ENCODE measurements at places on chromosomes 16 and 17. TPM values are rescaled to one million over a fixed set of nuclear protein-coding genes. Genes with fewer than 3 reads are reported as not detected.

- DNase-seq = no peak
Measured at GRCh38 chr17:39738568-39738901, 797 bp downstream of the GRB7 start.

- DNase-seq = no peak
Measured at GRCh38 chr16:84045001-84045817, 2.6 kb upstream of the SLC38A8 start.

The TBX2 gene
- polyA plus RNA-seq = 22.1 TPM

- no peak for DNase-seq
Measured at GRCh38 chr16:85646358-85646907, 33.3 kb downstream of the GSE1 start.

DNA sequence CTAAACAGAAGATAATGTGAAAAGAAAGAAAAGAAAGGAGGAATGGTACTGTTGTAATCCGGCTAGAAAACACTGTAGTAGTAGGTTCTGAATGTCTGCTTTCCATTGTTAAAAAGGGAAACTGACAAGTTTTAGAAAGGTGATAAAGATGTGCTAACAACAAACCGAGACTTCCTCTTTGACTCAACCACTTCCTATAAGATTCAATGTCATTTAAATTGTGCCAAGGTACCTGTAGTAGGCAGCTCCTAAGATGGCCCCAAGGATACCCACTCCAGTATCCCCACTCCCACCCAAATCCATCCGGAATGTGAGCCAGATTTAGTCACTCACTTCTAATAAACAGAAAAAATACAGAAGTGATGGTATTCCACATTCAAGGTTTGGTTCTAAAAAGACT, 31.2 kb downstream of the XYLT1 start:
- DNase-seq = no peak

- no peak for DNase-seq
Measured at GRCh38 chr17:49334744-49335512, 27.1 kb downstream of the ZNF652 start.

GRCh38 chr16:31274831-31275816, 15.3 kb downstream of the ITGAM start:
- DNase-seq = no peak

- no peak for DNase-seq
Measured at GRCh38 chr16:84546669-84547545, 42.4 kb upstream of the MEAK7 start.

The MFAP4 gene
- polyA plus RNA-seq = 53.6 TPM

DNA sequence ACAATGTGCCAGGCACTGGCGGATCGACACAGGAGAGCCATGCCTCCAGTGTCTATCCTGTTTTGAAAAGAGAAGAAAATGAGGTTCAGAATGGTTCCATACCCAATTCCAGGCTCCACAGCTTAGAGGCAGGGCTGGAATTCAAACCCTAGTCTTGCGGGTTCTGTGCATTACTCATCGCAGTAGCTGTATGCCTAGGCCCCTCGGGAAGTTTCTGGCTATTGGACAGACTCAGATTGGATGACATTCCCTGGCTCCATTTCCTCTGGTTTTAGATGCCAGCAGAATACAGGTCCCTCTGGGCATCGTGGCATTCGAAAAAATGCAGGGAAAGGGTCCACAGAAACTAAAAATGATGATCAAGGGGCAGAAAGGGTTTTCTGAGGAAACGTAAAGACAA, 184.7 kb downstream of the COPRS start:
- no peak for DNase-seq

DNA sequence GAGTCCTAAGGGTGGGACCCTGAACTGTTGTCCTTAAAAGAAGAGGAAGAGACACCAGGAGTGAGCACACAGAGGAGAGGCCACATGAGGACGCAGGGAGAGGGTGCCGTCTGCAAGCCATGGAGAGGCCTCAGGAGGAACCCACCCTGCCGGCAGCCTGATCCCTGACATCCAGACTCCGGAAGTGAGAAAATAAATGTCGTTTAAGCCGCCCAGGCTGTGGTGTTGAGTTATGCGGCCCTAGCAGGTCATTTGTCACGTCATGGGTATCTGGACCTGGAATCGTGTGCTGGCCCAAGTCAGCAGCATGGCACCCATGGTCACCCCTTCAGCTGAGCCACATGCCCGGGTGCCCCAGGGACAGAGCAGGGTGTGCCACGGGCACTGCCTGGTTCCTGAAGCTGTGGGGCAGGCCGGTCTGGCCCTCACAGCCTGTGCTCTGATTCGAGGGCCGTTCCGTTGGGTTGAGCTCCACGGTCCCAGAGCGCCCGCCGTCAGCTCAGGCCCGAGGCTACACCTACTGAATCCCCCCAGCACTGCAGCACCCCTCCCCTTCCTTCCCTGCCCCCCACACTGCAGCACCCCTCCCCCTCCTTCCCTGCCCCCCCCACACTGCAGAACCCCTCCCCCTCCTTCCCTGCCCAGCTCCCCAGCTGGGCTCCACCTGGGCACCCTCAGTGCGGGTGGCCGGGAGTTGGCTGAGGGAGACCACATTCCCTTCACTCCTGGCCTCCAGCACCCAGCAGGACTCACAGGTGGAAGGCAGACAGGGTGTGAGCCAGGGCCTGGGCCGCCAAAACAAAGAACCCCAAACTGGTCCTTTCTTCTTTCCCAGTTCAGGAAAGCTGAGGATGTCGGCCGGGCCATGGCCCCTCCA, 2.7 kb upstream of the CCDC57 start:
- no peak for DNase-seq

DNA sequence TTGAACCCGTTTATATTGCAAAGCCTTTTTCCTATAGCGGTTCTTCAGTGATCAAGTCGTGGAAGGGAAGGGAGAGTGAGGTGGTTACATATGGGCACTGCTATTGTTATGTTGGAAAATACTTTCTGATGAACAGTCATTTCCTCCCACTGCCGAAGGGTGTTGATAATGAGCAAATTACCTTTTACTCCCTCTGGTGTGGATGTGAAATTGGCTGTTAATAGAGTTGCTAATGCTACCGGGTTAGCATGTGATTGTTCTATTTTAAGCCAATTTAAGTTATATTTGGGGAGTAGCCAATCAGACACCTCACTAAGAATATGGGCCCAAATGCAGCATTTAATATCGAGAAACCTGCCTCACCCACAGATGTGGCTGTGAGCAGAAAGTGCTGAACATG, 15.6 kb upstream of the PMFBP1 start:
- DNase-seq = no peak

DNA sequence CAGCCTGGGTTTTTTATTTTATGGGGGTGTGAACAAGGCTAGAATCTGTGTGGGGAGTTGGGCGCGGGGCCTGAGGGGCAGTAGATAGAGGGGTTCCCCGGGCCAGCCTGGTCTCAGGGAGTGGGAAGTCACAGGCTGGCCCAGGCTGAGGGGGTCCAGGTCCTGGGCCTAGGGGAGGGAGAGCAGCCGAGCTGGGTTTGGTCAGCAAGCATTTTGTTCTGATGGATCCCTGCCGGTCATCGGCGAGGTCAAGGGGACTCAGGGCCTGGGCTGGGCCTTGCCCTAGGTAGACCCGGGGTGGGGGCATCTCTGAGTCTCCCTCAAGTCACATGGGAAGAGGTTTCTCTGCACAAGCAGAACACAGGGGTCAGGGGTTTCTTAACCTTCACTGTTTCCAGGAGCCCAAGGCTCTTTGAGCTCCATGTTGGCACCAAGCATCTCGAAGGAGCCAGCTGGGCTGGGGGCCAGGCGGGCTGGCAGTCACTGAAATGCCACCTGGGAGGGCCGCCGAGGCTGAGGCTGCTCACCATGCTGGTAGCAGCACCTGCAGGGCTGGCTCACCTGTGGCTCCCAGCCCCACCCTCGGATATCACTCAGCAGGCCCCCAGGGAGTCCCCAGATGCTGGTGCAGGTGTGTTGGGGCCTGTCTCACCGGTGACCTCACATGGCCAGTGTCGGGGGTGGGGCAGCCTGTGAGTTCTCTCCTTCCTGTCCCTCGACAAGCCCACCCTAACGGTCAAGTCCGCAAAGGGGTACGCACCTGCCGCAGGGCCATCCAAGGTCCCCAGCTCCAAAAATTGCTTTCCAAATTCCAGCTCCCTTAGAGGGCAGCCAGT, 41.0 kb downstream of the SLC7A5 start:
- DNase-seq = no peak

The TMEM88 gene
- 107 TPM for polyA plus RNA-seq

DNA sequence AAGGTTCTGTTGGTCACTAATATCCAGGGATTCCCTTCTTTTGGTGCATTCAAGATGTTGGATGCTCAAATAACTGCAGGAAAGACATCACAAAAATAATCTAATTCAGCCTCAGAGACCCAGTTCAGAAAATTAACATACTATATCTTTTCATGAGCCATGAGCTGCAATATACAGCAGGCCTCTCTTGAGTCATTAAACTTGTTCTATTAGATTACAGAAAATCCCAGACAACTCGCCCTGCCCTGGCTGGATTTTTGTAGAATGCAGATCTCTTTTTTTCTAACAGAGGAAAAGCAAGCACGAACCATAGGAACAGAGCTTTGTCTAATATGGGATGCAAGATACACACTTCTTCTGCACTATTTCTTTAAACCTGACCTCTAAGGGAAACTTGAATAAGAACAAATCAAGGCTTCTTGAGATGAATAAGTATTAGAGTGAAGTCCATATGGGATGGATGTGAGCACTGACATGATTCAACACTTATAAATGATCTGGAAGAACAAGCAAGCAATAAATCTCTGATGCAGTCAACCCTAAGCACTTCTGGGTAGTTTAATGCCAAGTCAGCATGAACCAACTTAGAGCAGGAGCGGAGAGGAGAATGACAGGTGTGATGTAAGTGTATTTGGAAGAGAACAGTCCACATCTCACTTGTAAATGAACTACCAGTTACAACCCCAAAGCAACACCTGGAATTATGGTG, 70.7 kb upstream of the GNAO1 start:
- no peak for DNase-seq

DNA sequence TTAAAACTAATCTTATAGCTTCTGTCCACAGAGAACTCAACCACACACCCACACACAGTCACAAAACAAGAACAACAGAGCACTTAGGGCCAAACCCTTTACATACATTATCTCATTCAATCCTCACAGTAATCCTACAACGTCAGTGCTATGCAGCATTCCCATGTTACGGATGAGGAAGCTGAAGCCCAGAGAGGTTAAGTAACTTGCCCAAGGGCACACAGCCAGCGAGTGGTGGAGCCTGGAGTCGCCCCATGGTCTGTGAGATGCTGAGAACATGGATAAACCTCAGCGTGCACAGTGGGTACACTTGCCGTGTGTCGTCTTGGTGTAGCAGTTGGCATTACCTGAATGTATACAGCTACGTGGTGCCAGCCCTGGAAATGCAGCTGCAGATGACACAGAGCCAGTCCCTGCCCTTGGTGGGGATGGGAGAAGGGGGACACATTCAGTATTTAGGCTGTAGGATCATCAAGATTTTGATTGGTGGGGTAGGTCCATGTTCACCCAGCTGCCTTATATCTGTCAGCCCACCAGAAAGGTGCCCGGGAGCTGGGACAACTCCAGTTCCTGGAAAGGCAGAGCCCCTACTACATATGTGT, 177.0 kb downstream of the IRF8 start:
- no peak for DNase-seq

DNA sequence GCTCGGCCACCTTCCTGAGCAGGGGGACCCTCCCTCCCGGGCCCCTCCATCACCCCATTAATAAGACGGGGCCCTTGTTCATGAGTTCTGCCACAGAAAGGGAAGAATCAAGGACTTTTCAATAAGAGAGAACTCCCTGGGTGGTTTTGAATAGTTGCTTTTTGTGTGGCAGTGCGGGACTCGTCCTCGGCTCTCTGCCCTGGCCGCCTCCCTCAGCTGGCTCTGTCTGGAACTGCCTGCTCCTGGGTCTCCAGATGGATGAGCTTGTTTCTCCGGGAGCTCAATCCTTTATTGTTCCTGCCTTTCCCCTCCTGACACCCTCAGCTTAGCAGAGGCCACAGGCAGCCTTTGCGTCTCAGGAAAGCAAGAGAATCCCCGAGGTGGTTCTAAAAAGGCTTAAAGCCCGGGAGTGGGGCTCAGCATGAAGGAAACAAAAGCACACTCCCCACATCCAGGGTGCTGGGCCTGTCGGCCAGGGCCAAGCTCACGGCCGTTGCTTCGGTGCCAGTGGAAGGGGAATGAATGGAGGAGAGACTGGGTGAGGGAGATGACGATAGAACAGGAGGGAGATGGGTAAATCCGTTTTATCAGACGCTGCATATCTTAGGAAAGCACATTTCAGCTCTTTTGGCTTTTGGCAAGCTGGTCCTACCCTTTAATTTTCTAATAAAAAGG, 60.2 kb downstream of the RAI1 start:
- DNase-seq = no peak

The SEZ6 gene
- 0.18 TPM for polyA plus RNA-seq

The SAMD14 gene
- polyA plus RNA-seq = 3.0 TPM

DNA sequence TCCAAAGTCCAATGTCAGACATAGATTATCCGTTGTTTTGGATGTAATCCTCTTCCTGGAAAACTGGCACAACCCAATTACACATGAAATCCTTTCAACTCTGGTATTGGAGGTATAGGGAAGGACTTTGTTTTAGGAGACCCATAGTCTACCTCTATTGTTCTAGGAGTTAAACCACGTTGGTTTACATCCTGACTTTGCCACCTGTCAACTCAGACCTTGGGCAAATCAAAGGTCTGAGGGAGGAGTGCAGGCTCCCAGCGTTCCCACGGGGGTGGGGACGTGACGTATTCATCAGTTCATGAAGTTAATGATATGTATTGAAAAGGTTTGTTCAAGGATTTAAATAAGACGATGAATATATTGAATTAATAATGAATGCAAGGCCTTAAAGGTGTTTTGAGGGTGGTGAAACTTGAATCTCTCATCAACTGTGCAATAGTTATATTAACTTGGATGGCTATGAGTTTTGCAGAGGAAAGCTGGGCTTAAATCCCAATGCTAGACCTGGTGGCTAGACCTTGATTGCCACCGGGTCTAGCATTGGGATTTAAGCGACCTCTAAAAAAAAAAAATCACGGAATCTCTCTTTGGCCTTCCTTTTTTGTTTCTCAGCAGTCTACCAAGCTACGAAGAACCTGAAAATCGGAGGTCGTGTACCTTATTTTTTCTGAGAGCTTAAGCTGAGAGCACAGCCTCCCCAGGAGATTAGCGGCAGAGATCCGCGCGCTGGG, 744 bp upstream of the NF1 start:
- no peak for DNase-seq

GRCh38 chr17:18981642-18982424, 22.7 kb downstream of the FAM83G start:
- DNase-seq = peak; percentile 32

The FZD2 gene
- 0.18 TPM for polyA plus RNA-seq

GRCh38 chr16:11256661-11257130, 692 bp upstream of the SOCS1 start:
- DNase-seq = peak; percentile 63

- DNase-seq = no peak
Measured at GRCh38 chr17:14245629-14246028, 9.0 kb upstream of the CDRT15 start.

DNA sequence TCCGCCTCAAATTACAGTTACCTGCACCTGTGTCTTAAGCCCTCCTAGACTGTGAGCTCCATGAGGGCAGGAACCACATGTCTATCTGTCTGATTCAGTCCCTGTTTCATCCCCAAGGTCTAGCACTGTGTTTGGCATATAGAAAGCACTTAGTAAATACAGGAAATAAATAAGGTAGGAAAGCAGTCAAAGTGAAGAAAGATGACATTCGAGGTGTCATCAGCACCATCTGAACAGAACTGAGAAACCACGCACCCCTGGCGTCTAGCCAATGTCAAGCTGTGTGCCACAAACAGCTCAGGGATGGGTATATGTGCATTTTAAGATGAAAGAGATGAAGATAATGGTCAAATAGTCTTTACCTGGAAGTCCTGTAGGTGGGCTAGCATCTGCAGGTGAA, 79.6 kb upstream of the ATP2A3 start:
- DNase-seq = no peak
